KBM-7 (cell line): ENCODE measurements at places on chromosomes 3 and 15.

GRCh38 chr15:98838387-98839259 lies 169.0 kb downstream of the PGPEP1L start:
- DNase-seq: no peak

DNA sequence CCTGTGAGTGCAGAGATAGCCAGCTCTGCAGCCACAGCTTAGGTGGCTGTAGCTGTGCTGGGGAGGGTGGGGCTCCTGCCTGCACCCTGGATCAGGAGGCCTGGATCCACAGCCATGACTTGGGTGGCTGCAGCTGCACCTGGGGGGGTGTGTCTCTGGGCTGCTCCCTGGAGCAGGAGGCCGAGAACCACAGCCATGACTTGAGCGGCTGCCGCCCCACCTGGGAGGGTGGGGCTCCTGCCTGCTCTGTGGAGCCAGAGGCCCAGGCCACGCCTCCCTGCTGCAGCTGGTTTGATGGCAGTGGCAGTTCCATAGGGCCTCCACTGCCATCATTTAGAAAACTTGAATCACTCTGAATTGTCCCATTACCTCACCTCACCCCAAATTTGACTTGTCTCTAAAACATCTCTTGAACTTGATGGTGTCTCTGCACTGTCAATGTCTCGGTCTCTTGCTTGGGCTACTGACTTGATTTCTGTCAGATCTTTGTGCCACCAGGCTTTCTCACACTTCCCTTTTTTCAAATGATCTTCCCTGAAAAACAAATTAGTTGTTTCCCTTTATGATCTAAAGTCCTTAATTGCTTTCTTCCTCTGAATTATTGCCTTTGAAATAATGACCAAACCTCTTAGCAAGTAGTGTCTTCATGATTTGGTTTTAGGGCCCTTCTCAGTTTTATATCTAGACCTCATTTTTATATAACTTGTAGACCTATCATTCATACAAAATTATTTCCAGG lies 313.2 kb upstream of the MME start:
- peak; percentile 73 for DNase-seq

GRCh38 chr3:8319935-8320634 lies 181.5 kb upstream of the LMCD1 start:
- DNase-seq: no peak

DNA sequence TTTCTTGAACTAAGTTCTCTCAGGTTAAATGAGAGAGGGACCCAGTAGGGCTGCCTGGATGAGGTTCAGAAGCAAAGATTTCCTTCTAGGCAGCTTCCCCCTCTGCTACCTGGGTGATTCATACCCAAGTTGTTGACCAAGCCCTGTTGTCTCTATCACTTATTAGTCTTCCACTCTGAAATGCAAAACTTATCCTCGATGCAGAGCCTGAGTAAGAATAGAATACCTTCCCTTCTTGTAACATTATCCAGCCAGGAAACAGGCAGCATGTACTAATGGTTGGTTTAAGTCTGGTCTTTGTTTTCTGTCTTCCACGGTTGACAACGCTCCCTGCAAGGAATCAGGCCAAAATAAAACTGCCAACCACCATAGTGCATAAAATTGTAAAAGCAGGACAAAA lies 377.3 kb downstream of the MECOM start:
- no peak for DNase-seq

DNA sequence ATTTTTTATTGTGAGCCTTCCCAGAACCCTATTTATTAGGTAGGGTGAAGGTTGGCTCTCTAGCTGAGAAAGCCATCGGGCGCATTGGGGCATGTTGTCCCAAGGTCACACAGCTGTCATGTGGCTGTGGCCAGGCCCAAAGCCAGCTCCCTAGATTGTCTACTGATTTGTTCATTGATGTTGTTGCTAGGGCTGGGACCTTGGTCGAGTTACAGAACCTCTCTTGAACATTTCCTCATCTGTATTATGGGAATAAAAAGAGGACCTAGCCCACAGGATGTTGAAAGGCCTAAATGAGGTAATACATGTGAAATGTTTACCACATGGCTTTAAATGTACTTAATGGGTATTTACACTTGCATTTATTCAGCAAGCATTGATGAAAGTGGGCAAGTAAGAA lies 252.5 kb downstream of the SUCLG2 start:
- no peak for DNase-seq

DNA sequence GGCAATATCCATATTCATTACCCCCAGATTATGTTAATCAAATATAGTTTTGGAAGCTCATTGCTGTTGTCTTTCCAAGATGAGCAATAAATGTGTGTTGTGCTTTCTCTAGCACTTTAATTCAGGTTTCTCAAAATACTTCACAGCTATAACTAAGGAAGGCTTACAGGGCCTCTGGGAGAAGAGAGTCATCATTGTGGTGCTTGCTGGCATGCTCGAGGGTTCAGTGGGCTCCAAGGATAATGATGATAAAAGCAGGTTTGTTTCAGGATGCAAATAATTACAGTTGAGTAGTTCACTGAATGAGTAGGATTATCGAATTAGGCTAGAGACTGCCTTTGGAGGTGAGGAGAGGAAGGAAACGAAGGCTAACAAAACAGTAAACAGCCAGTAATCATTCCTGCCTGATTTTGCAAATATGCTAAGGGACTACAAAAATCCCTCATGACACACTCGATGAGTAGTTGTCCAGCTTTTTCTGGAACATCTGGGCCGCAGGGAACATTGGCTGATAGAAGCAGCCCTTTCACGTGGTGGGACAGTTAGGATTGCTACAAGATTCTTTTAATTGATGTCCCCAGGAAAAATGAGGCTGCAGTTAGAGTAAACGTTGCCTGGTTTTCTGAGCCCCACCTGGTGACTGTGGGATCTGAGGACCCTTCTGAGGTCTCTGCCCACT lies 54.1 kb downstream of the SLC7A14 start:
- DNase-seq: no peak
